Stimulated activated CD4-positive, alpha-beta T cell treated with anti-CD3 and anti-CD28 coated beads, Interleukin-1b, Interleukin-23, amount 100 ng/mL, for 1 hour (primary cell): ENCODE measurements at places on chromosomes 1 and 21.

- DNase-seq, result no peak
These were observed 58.5 kb upstream of the S1PR1 start for GRCh38 chr1:101178341-101178687.

- DNase-seq, result no peak
These were observed 790.4 kb downstream of the NCAM2 start for GRCh38 chr21:21788591-21788990.

DNA sequence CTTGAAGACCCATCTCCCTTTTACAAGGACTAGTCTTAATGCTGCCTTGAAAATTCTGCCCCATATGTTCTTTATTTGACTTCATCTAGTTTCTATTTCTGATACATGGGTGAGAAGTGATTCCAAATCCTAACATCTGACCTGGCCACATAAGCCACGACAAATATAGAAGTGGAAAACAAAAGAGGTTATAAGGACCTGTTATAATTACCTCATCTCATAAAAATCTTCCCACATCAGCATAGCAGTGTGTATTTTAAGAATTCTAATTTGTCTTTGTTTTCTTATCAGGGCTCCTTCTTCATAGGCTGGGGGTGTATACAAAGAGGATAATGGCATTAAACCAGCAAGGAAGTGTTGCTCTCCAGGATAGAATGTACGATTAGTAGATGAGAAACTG is 1007.4 kb downstream of the TTLL7 start:
- no peak for DNase-seq

DNA sequence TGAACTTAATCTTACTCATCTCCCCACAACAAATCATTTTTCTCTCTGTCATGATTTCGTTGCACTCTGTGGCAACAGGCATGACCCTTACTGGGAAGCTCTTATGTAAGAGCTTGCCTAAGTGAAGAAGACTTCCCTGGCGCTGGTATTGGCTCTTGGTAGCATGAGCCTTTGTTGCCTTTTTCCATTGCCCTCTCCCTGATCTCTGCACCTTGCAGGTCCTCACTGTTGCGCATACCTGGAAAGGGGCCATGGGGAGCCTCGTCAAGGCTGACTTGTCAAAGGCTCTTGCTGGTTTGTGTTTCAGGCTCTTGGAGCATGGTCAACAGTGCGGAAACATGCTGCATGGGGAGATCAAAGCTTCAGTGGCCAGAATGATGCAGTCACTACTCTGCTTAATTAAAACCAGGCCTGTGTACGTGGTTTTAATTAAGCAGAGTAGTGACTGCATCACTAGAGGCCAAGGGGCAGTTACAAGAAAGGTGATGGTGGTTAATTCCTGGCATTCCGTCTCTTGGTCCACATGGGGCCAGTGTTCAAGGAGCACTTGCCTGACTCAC is 141.3 kb downstream of the SPATA46 start:
- DNase-seq, result no peak

- DNase-seq, result no peak
These were observed 77.6 kb downstream of the MORN1 start for GRCh38 chr1:2313651-2314261.
